NCI-H1092 treated with DMSO at 0.1 percent for 48 hours (cell line): ENCODE measurements at places on chromosomes 11 and 22.
A peak's percentile ranks its signal among the peaks of the same experiment; 100 is the strongest.

GRCh38 chr11:102139081-102139498, 28.8 kb downstream of the YAP1 start:
- no peak for DNase-seq

- DNase-seq: peak; percentile 40
Observed at GRCh38 chr11:40129266-40129665, 1330.2 kb downstream of the LRRC4C start.

- peak; percentile 62 for DNase-seq
Observed at GRCh38 chr11:17734986-17735817, 621 bp downstream of the KCNC1 start.

GRCh38 chr11:46983598-46983997, 47.0 kb downstream of the CSTPP1 start:
- DNase-seq: no peak

GRCh38 chr11:62546929-62547625, 471 bp upstream of the AHNAK start:
- no peak for DNase-seq

DNA sequence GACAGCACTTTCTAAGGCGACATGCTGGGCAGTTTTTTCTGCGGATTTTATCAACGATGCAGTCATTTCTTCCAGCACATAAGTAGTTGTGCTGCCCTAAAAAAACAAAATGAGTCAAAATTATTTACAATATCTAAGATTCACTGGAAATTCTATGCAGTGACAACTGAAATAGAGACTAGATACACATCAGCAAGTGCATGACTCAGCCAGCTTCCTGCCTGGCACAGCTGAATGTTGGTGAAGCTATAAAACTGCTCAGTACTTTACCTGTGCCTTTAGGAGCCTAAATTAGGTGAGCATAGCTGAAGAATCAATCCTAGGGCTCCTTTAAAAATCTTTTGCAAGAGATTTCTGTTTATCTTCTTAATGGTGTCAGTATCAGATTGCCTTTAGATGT, 37.8 kb downstream of the PGR start:
- no peak for DNase-seq

- no peak for DNase-seq
Observed at GRCh38 chr11:11178671-11179638, 174.1 kb downstream of the CSNK2A3 start.

- DNase-seq: no peak
Observed at GRCh38 chr11:8075119-8075726, 5.8 kb upstream of the TUB start.

- no peak for DNase-seq
Observed at GRCh38 chr11:87263979-87264378, 226.2 kb downstream of the TMEM135 start.

- no peak for DNase-seq
Observed at GRCh38 chr11:12142909-12143308, 32.5 kb downstream of the MICAL2 start.

- no peak for DNase-seq
Observed at GRCh38 chr11:69221086-69221485, 65.4 kb downstream of the SMIM38 start.

- DNase-seq: no peak
Observed at GRCh38 chr22:29718949-29719898, 579 bp upstream of the CABP7 start.

DNA sequence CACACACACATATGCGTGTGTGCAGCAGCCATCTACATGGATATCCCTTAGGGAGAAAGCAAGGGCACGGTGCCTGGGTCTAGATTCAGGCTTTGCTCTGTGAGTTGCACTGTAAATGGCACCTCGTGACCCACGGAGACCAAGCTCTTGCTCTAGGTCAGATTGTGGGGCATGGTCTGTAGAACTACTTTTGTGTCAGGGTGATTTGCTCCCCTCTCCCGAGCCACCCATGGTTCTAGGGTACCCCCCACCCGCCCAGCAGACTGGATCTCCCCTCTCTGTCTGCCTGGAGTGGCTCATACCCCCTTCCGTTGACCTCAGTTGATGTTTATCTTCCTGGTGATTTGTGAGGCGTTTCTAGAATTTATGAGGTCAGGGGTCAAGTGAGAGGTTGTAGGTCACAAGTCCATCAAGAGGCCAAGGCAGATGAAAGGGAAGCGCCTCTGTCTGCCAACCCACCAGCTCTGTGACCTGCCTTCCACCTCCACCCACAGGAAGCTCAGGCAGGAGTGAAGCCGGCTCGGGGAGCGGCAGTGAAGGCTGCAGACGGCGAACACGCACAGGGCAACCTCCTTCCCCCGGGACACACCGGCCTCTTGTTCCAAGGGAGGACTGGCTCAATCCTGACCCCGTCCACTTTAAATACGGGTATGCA, 76.2 kb upstream of the TTLL12 start:
- no peak for DNase-seq
